ENCODE measurements at places on chromosomes 5 and 9.
A peak's percentile ranks its signal among the peaks of the same experiment; 100 is the strongest.

DNA sequence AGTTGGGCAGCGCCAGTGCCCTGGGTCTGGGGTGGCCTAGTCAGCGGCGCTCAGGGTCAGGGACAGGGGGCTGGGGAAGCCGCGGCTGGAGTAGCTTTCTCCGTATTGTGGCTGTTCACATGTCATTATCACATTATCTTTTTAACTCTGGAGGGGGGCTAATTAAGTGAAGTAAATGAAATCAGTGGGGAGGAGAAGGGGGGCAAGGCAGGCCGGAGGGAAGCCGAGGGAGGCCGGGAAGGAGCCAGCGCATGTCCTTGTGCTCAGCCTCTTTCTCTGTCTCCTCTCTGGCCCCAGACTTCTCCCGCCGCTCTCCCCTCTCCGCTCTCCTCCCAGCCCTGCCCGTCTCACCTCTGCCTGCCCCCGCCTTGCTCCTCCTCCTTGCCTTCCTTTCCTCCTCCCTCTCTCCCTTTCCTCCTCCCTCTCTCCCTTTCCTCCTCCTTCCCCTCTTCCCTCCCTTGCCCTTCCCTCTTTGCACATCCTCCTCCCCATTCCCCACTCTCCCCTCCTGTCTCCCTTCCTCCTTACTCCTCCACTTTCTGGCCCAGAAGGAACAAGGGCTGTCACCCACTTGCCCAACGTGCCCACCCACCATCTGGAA is 38.7 kb downstream of the ASS1 start:
- no peak for DNase-seq

GRCh38 chr5:105506692-105507277 is 1944.2 kb upstream of the NUDT12 start:
- no peak for DNase-seq

- DNase-seq, result no peak
These were observed 22.5 kb downstream of the FXN start for GRCh38 chr9:69058101-69058500.

GRCh38 chr9:127086771-127087170 is 35.7 kb downstream of the ANGPTL2 start:
- no peak for DNase-seq

DNA sequence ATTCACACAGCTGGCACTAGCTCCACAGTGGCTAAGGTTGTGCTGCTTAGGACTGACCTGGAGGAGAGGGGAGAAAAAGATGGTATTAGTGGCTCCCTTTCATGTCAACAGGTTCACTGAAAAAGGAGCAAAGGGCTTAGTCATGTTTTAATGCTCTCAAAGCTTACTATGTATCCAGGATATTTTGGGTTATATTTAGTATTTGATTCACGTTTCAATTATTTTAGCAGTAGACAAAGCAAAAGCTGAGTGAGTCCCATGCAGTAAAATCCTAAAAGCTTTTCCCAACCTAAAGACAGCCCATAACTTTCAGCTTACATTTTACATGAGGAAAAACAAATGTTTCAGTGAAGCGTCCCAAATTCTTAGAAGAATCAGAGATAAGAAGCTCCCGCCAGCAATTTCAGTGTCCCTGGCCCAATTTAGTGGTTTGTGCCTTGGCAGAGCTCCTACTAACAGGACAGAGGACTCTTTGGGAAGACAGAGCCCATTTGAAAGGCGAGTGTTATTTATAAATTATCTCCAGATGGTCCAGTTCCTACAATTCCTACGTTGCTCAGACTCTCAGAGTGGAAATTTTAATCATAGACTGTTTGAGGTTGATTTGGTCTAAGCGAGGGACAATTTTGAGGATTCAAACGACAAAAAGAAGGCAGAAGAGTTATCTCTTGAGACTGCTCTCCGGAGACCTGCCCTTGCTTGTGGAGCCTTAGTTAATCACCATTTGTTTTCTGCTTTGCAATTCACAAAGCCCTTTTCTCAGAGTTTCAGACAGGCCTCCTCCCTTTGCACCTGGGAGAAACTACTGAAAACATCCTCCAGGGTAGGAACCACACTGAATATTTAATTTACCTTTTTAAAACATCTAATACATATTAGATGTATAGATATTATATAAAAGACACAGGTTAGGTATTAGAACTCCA is 225.0 kb upstream of the ANKRD55 start:
- no peak for DNase-seq

DNA sequence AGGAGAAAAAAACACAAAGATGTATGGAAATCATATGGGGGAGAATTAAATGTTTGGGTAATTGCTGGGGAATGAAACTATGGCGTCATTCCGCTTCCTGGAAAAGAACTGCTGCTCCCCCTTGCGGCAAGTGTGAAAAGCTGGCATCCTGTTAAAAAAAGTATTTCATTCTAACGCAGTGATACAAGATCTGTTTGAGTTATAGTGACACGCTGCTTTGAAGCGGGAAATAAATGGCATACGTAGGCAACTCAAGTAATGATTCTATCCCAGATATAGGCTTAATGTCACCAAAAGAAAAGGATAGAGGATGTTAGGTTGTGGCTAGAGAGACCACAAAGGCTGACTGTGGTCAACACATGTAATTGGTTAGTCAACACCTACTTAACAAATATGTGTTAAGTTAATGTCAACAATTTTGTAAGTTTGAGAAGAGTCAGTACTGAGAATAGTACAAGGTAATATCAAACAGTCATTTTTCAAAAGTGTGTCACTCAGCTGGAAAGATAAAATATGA is 70.2 kb upstream of the ALDH1A1 start:
- peak; percentile 25 for DNase-seq

DNA sequence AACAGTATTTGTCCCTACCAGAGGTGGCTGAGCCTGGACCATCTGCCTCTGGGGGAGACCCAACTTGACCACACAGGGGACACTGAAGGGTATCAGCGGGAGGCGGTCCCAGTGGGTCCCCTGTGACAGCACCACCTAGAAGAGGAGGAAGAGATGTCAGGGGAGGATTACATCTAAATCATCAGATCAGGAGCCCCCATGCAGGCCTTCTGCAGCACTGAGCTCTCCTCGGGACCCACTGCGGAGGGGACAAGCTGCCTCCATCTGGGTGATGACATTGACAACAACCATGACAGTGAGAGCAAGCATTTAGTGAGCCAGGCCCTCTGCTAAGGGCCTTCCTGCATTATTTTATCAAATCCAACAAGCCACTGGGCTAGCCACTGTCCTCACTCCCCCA is 12.3 kb downstream of the ORM2 start:
- no peak for DNase-seq

GRCh38 chr5:61000887-61001286 is 55.9 kb downstream of the NDUFAF2 start:
- no peak for DNase-seq

- no peak for DNase-seq
These were observed 292.6 kb upstream of the DAB2 start for GRCh38 chr5:39717176-39717897.

DNA sequence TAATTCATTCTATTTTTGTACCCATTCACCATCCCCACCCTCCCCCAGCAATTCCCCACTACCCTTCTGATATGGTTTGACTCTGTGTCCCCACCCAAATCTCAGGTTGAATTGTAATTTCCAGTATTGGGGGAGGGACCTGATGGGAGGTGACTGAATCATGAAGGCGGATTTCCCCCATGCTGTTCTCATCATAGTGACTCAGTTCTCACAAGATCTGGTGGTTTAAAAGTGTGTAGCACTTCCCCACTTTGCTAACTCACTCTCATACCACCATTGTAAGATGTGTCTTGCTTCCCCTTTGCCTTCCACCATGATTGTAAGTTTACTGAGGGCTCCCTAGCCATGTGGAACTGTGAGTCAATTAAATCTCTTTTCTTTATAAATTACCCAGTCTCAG is 25.9 kb upstream of the TESK1 start:
- no peak for DNase-seq

- DNase-seq, result no peak
These were observed 54.9 kb downstream of the MTX3 start for GRCh38 chr5:79936002-79936645.

- DNase-seq, result no peak
These were observed 51.3 kb downstream of the TMEM167A start for GRCh38 chr5:83025690-83026478.

DNA sequence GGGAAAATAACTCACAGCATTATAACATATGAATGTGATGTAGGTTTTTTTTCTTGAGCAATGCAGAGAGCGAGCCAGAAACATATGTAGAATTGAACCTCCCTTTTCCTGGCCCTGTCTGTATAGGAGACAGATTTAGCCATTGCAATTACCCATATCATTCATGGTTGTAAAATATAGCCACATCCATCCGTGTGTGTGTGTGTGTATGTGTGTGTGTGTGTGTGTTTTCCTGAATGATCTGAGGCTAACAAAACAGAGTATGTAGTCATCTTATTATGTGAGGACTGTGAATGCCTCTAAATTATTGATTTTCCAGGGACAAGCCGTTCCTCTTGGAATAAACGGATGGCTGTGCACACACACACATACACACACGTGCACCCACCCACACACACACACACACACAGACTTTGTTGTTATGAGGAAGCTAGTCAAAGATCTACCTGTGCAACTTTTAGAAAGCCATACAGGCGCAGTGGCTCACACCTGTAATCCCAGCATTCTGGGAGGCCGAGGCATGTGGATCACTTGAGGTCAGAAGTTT is 11.7 kb upstream of the DENND1A start:
- no peak for DNase-seq

GRCh38 chr5:135308245-135308644 is 90.8 kb downstream of the MACROH2A1 start:
- no peak for DNase-seq

DNA sequence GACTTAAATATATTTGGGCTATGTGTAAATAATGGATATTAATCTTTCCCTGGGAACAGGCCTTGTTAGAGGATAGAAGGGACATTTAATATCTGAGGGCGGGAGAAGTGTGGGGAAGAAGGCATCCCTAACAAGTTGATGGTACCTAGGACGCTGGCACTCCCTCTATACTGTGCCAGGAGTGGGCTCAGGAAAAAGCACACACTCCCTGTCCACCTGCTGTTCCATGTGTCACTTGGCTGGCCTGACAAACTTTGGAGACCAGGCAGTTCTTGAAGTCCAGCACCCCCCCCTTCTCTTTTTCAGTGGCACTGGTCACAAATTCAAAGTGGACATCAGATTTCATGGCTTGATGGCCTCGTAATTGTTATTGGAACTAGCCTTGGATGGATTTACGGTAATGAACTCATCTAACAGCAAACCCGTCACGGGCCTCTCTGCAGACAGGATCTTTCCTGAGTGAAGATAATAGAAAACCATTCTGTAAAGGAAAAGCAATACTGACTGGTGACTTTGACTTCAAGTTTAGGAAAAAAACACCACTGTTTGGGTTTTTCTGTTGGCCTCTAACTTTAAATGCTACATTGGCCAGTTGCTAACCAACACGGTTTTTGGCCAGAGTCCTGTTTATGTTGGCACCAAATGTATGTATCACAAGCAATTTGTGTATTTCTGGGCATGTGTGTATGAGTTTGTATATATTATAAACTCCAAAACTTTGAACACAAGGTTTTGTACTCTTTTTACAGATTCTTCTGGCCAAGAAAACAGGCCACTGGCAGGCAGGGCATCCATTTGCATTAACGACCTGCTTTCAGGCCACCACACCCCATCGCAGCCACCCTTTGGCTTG is 552.6 kb downstream of the CCDC171 start:
- DNase-seq, result no peak

DNA sequence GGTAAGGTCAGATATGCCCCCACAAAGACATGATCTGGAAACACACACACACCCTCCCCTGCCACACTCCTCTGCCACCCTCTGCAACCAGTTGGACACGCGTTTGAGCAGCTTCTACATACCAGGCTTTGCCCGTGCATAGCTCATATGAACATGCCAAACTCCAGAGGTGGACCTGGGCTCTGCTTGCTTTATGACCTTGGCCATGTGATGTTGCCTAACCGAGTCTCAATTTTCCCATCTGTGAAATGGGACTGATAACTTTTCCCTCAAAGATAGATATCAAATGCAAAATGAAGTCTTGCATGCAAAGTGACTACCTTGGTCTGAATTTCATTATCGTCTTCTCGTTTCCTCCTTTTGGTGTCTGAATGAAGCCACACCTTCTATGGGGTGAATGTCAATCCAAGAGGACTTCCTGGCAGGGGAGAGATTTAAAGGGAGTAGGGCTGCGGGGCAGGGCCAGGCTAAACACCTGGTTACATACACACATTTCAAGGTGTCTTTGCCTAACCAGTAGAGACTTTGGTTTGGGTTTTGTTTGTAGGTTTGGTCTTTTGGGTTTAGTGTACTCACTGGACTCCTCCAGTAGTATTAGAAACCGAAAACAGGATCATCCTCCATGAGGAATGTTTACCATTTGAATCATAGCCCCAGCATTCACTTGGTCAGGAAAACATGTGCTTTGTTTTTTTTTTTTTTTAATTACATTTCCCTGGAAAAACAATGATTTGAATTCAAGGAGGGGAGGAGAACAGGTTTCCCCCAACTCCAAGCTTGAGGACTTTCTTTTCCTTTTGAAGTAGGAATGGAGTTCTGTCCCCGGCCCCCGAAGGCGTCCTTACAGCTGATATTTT is 63.2 kb downstream of the COL27A1 start:
- DNase-seq, result no peak

GRCh38 chr5:52690236-52690768 is 97.4 kb upstream of the ITGA1 start:
- no peak for DNase-seq

DNA sequence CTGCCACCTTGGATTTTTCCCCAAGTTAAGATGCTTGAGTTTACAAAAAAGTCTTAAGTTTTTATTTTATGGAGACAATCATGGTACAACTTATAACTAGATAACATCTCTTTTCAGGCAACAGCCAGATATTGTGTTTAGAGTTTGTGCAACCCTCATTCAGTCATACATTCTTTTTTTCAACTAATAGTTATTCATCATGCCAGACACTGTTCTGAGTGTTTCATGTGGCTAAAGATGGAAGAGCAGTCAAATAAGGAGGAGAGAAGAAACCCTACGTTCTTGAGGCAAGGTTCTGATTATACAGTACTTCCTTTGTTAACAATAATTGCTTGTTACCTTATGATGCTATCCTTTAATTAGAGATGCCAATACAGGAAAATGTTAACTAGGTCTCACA is 42.1 kb upstream of the ZNF462 start:
- no peak for DNase-seq

All from stimulated activated CD4-positive, alpha-beta T cell treated with anti-CD3 and anti-CD28 coated beads, Interleukin-1b, Interleukin-23, amount 100 ng/mL, for 24 hours (primary cell).